Inflammatory macrophage treated with lipopolysaccharide for 4 hours (primary cell): ENCODE measurements at places on chromosomes 6 and 20.

- no peak for DNase-seq
These were observed 8.4 kb downstream of the GABBR1 start for GRCh38 chr6:29624520-29624961.

DNA sequence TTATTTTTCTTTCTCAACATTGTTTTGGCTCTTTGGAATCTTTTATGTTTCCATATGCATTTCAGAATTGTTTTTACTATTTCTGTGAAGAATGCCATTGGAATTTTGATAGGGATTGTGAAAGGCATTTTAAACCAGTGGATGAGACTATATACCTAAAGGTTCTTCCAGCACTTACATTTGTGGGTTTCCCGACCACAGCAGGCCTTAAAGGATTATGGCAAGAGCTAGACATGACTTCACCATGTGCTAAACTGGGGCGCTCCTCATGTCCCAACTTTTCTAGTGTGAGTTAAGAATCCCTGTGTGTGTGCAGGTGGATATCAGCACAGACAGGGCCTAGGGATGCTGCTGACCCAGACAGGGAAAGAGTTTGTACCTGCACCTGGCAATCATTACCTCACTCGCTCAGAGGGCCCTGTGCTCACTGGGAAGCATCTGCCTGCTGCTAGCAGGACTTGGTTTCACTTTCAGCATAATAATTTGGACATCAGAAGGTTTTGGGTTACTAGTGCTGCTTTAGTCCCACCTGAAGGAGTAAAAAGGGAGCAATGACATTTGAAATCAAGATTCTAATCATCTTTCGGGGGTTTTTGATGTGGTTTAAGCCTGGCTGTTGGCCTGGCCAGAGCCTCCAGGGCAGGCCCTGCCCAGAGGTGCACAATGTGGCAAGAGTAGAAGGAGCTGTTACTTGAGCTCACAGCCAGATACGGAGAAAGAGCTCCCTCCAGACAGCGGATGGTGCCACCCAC, 137.1 kb downstream of the CDC5L start:
- DNase-seq, result no peak

DNA sequence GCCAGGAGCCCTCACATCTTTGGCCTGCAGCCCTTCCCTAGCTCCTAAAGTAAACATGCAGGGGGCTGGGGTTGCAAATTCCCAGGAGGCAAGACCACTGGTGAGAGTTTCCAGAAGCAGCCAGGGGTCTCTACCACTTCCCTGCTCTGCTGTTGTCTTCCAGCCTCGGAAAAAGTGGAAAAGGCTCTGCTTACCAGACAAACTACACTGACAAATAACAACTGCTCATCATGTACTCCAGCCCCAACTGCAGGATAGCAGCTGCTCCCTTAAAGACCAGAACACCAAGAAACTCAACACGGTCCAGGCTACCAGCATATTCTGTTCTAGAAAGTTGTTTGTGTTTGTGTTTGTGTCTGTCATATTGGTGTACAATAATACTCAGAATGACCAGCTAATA, 187.5 kb upstream of the MARCKS start:
- DNase-seq, result no peak

GRCh38 chr6:64502801-64503200, 867.2 kb downstream of the PHF3 start:
- DNase-seq, result no peak

GRCh38 chr6:150712505-150713252, 113.0 kb downstream of the PLEKHG1 start:
- no peak for DNase-seq

DNA sequence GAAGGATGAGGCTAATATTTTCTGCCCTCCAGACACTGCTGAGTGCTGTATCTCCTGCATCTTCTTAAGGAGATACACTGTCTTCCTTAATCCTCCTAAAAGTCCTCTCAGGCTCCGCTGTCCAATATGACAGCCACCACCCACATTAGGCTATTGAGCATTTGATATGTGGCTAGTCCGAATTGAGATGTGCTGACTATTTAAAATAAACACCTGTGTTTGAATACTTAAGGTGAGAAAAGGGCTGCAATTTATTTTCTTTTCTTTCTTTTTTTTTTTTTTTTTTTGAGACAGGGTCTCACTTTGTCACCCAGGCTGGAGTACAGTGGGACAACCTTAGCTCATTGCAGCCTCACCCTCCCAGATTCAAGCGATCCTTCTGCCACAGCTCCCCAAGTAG, 3.1 kb upstream of the RGL2 start:
- no peak for DNase-seq

- DNase-seq, result no peak
These were observed 15.1 kb upstream of the SNRPB2 start for GRCh38 chr20:16714751-16715150.

DNA sequence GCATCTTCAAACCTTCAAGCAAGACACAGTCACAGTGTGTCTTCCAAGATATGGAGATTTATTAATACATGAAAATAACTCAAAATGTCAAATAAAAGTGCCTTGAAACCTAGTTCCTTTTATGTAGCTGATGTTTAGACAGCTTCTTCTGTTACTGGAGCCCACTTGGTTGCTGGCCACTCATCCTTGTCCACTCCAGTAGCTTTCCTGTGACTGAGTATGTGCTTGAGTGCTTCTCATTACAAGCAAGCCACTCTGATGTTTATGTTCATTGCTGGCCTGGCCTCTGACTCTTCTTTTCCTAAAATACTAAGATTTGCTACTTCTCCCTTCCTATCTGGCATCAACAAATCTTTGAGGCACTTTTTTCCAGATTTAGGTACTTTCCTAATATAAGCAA, 545.2 kb upstream of the MAN1A1 start:
- no peak for DNase-seq

GRCh38 chr20:3890398-3890751, 1.2 kb downstream of the PANK2 start:
- DNase-seq, result peak; percentile 73

- no peak for DNase-seq
These were observed 976 bp downstream of the PIGT start for GRCh38 chr20:45416917-45417316.

DNA sequence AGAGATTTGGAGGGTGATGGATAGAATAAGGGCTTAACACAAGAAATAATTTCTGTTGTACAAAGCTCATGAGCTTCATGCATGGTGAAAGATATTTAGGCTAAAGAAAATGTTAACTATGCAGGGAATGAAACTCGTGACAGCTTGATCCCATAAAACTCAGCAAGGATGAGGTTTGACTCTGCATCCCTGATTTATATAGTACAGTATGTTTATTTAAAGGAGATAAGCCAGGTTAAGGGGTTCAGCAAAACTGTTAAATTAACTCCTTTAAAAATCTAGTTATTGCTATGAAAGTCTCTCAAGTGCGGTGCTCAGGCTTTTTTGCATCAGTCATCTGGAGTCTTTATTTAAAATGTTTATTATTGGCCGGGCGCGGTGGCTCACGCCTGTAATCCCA, 326.4 kb downstream of the LAMA2 start:
- no peak for DNase-seq
